ENCODE measurements at places on chromosomes 11 and 22.

DNA sequence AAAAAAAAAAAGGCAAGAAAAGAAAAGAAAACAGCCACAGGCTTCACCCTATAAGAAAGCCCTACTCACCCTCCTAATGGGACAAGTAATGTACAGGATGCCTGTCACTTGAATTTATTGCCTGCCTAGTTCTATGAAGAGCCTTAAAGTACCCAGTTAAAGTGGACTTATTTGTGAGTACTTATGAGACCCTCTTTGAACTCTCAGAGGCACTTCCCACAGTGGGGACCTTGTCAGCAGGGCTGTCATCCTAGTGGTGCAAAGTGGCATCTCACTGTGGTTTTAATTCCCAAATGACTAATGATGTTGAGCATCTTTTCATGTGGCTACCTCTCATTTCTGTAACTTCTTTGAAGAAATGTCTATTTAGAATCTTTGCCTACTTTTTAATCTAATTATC, 41.8 kb upstream of the BARX2 start:
- DNase-seq: no peak

GRCh38 chr11:6194065-6194581, 4.9 kb upstream of the OR52W1 start:
- no peak for DNase-seq

DNA sequence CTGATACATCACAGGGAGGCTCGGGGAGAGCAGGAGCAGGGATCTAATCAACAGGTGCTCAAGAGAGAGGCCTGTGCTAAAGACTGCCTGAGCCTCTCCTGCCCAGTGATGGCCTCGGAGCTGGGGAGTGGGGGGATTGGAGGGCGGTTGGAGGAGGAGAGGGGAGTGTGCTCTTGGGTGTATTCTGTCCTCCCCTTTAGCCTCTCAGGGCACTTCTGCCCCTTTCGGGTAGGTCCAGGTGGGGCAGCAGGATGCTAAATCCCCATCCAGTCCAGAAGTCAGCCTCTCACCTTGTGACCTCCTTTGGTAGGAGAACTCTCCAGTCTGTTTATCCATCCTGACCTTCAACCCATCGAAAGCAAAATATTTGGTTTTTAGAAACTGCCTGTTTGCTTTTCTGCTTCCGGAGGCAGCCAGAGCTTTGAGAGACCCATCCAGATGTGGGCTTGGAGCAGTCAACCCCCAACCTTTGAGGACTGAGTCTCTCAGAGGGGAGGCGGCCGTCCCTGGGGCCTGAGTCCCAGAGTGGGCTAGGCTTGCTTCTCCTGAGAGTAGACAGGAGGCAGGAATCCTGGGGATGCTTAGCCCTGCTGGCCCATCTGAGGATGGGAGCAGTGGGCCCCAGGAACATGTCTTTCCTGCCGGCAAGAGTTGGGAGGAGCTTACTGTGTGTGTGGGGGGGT, 105.2 kb upstream of the SYT13 start:
- DNase-seq: no peak

DNA sequence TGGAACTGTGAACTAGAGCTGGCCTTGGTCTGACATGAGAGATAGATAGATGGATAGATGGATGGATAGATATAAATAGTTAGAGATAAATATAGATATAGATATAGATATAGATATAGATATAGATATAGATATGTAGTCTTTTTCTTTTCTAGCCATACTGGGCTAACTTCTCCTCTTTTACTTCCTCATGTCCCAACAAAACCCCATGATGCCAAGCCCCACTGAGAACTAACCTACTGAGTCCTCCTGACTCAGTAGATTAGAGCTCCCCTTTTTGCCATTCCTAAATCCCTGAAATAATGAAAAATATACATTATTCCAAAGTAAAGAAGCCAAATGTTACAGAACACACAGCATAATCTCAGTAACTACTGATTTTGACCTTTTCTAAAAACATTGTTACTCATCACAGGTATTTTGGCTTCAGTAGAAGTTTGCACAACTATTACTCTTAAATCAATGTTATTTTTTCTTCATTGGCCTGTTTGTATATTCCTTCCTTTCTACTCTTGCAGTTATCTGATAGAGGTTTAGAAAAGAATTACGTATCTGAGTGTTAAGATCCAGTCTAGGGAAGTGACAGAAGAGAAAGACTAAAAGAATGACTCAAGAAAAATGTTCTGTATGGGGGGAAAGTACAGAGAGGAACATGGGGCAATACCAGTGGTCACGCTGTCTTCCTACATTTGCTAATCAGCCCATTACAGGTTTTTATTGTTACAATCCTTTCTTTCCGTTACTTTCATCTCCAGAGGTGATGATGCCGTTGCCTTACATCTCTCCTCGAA, 6.0 kb upstream of the OR10D3 start:
- DNase-seq: no peak

DNA sequence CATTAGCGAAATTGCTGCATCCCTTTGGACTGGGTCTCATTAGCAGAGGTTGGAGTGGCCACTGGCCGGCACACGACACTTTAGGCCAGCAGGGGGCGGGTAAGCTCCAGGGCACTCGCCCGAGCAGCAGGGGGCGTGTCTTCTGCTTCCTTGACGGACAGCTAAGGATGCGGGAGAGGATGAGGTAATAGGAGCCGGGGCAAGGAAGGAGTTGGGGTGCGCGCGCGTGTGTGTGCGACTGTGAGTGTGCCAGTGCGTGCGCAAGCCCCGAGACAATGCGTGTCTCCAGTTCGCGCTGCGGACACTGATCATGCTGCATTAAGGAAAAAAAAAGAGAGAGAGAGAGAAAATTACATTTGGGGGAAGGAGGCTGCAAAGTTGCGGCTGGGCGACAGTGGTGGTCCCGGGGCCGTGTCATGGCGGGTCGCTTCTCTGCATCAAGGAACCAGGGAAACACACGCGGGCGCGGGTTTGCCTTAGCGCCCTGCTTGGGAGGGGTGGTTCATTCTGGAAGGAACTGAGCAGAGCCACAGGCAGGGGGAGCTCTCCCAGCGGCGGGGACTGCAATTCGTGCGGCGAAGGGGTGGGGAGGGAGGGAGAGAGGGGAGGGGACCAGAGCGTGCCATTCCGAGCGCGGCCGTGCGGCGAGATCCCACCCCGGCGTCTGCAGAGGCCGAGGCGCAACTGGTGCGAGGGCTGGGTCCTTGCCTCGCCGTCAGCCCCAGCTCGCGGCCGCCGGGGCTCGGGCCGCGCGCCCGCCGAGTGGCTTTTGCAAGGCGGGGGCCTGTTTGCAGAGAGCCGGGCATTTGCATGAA, at the start of gene DTX4:
Gene DTX4 (plus strand): TSS at position 625 of the 815 bp plus-strand sequence. CDS start 464 bp downstream, outside the sequence.
- peak; percentile 78 for DNase-seq

Data from kidney capillary endothelial cell (primary cell).